Activated CD4-positive, alpha-beta T cell treated with anti-CD3 and anti-CD28 coated beads for 1 hour (primary cell): ENCODE measurements at places on chromosomes 4 and X.

- DNase-seq = no peak
Observed at GRCh38 chrX:50431623-50432022, 39.0 kb downstream of the DGKK start.

- no peak for DNase-seq
Observed at GRCh38 chrX:100648458-100649417, 4.7 kb downstream of the SRPX2 start.

- DNase-seq = no peak
Observed at GRCh38 chr4:38664706-38665401, 855 bp downstream of the KLF3 start.

GRCh38 chrX:134929808-134930207, 61.0 kb upstream of the SMIM10 start:
- no peak for DNase-seq

DNA sequence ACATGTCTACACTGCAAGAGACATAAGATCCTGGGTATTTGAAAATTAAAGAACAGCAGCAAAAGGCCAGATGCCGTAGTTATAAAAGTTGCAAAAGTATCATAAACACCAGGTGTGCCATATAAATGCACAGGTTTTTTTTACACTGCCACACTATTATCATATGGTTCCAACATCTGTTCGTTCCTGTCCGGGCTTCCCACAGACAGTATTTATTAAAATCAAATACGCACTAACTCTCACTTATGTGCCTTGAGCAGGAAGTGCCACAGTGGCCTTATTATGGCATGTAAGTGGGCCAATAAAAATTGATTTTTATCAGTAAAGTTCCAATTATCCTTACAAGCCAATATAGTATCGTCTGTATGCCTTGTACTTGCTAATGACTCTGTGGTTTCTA, 873.2 kb downstream of the RPA4 start:
- no peak for DNase-seq

GRCh38 chr4:165118256-165118909, 5.7 kb upstream of the TMEM192 start:
- no peak for DNase-seq

GRCh38 chrX:110081740-110082139, 78.8 kb downstream of the TMEM164 start:
- DNase-seq = no peak

DNA sequence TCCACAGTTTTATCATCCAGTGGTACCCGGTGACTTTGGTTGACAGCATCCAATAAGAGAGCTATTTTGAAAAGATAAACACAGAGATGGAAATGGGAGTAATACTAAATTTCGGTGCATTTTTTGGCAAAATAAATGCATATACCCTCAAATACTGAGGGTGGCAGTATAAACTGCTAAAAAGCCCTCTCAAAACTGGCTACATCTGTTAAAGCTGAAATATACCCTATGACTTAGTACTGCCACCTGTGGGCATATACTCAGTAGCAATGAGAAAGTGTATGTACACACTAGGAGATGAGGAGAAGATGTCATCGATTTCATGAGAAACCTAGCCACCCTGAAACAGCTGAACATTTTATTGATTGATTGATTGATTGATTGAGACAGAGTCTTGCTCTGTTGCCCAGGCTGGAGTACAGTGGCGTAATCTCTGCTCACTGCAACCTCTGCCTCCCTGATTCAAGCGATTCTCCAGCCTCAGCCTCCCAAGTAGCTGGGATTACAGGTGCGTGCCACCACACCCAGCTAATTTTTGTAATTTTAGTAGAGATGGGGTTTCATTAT, 12.2 kb upstream of the TMEM128 start:
- no peak for DNase-seq

DNA sequence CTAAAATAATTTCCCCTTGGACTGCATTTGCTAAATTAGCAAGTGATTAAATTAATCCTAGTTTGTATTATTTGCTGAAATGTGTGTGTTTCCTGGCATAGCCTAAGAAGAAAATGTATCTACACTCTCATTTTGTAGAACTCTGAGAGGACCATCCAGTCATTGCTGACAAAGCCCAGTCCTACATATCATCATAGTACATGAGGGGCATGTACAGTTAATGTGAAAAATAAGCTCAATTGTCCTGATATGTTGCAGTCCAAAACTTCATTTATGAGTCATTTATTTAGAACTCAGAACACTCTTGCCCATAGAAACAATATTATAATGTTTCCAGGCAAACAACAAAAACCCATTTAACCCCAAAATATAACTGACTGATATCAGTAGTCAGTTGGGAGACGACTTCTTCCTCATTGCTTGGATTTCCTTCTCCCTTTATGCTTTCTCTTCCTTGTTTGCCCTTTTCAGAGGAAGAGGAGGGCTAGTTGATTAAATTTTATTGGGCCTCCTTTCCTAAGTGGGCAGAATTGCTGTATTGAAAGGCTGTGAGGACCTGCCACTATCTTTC, 26.9 kb upstream of the BBS12 start:
- no peak for DNase-seq

DNA sequence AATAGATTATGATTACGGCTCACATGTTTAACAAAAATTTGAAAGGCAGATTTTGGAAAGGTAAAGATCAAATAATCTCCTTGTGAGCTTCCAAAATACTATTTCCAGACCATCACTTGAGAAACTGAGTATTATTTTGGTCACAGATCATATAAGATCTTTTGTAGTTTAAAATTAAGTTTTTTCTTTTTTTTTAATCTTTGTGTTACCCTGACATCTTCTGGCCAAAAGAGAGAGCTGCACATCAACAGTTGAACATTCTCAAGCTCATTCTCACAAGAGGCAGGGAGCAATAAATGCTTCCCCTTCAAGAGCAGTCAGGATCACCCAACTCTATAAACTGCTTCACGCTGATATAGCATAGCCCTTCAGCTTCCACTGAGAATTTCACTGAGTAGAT, 15.9 kb downstream of the TMEM192 start:
- DNase-seq = no peak

GRCh38 chr4:100738196-100739165, 220.7 kb upstream of the EMCN start:
- DNase-seq = no peak

DNA sequence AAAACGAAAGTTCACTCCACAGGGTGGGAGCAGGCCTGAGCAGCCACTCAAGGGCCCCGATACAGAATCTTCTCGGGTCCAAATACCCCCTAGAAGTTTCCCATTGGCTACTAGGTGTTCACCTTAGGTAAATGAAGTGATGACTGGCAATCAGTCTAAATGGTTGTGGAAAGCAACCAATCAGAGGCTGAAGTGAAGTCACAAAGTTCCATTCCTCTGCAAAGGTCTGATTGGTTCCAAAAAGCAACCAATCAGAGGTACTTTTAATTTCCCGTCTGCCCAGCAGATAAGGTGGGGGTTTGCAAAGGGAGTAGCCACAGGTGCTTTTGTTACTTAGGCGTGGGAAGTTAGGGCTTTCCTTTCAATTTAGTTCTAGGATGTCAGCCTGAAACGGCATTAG, 58.2 kb upstream of the NKAP start:
- no peak for DNase-seq

DNA sequence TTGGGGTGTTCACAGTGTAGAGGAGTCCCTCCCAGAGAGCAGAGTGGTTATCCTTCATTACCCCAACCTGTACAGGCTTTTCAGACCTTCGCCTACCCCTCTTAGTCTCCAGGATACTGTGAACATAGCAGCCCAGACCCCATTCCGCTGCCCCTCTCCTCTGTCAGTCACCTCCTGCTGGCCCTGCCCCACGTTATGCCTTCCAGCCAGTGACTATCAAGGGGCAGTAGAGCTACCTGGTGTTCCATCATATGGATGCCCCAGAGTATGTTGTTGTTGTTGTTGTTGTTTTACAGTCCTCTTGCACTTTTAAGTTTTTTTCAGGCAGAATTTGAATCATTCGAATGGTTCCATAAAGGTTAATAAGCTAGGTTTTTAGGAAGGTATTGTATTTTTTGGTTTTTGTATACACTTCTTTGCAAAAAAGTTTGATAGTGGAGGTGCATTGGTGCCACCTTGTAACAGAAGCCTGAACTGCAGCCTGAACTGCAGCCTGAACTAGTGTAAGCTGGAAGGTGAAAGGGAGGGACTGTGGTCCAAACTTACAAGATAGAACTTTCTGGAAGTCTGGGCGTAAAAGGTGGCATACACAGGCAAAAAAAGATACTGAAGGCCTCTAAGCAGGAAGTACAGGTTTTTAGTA, 101.4 kb upstream of the RAB40AL start:
- no peak for DNase-seq
